ENCODE measurements at places on chromosomes 2 and 18.

- DNase-seq, result no peak
Observed at GRCh38 chr2:100791936-100792308, 28.0 kb upstream of the NPAS2 start.

DNA sequence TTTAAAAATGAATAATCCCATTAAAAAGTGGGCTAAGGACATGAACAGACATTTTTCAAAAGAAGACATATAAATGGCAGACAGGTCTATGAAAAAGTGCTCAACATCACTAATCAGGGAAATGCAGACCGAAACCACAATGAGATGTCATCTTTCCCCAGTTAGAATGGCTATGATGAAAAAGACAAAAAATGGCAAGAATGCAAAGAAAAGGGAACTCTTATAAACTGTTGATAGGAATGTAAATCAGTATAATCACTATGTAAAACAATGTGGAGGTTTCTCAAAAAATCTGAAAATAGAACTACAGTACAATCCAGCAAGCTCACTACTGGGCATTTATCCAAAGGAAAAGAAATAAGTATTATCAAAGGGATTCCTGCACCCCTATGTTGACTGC lies 169.2 kb downstream of the METTL4 start:
- DNase-seq, result no peak

GRCh38 chr18:3906116-3906750 lies 456.3 kb downstream of the TGIF1 start:
- DNase-seq, result no peak

GRCh38 chr2:136443661-136444060 lies 321.7 kb upstream of the THSD7B start:
- no peak for DNase-seq

- no peak for DNase-seq
Observed at GRCh38 chr18:32974421-32975162, 201.8 kb upstream of the KLHL14 start.

GRCh38 chr2:116117845-116118244 lies 1675.4 kb downstream of the DPP10 start:
- DNase-seq, result no peak

GRCh38 chr18:39952816-39953215 lies 2002.2 kb upstream of the PIK3C3 start:
- no peak for DNase-seq

DNA sequence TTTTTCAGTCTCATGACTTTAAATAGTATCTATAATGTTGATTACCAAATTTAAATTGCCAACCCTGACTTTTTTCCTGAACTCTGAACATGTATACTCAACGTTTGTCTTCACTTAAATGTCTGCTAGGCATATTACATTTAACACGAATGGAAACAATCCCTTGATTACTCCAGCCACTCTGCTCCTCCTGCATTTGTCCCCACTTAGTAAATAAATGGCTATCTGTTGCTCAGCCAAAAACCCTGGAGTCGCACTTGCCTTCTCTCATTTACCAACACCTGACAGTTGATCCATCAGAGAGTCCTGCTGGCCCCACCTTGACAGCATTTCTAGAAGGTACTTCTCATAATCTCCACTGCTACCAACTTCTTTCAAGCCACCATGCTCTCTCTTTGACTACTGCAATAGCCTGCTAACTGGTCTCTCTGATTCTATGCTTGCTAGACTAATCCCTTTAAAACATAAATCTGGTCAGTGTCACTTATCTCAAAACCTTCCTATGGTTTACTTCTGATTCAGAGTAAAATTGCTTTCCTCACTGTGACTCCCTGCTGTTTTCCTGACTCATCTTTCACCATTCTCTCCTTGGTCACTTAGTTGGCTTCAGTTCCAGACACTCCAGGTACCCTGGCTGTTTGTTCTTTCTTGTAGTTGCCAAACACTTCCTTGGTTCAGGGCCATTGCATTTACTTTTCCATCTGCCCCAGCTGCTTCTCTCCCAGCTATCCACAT lies 31.9 kb downstream of the SPAG16 start:
- no peak for DNase-seq

- DNase-seq, result no peak
Observed at GRCh38 chr18:24913507-24914170, 438.3 kb downstream of the ZNF521 start.

- no peak for DNase-seq
Observed at GRCh38 chr2:207777124-207777523, 7.4 kb upstream of the FZD5 start.

- DNase-seq, result no peak
Observed at GRCh38 chr2:195495351-195495750, 161.7 kb upstream of the SLC39A10 start.

DNA sequence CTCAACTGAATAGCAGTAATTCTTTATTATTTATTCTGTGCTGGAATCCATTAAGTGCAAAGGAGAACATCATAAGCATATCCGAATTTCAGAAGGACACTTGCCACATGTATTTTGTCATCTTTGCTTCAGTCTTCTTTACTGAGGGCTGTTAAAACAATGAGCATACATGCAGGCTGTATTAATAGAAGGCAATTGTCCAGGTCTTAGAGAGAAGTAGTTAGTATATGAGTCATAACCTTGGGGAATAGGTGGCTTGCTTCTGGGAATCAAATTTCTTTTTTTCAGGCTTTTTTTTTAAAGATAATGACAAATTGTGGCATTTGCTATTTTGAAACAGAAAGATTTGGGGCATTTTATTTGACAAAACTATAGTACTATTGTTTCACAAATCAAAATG lies 773.5 kb downstream of the CNTNAP5 start:
- no peak for DNase-seq

DNA sequence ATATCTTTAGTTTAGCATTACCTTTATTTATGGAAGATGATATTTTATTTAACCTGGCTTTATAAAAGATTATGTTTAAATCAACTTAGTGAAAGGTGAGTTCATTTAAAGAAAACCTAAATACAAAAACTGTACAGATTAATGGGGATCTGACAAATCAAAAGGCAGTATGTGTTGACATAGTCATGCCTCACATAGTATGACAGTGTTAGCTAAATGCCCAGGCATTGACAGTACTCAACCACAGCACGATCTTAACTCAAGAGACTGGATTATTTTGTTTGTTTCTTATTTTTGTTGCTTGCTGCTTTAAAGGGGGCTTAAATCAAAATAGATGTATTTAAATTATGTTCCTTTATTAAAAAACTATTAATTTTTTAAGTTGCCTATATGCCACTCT lies 7.8 kb downstream of the DOK6 start:
- DNase-seq, result no peak

DNA sequence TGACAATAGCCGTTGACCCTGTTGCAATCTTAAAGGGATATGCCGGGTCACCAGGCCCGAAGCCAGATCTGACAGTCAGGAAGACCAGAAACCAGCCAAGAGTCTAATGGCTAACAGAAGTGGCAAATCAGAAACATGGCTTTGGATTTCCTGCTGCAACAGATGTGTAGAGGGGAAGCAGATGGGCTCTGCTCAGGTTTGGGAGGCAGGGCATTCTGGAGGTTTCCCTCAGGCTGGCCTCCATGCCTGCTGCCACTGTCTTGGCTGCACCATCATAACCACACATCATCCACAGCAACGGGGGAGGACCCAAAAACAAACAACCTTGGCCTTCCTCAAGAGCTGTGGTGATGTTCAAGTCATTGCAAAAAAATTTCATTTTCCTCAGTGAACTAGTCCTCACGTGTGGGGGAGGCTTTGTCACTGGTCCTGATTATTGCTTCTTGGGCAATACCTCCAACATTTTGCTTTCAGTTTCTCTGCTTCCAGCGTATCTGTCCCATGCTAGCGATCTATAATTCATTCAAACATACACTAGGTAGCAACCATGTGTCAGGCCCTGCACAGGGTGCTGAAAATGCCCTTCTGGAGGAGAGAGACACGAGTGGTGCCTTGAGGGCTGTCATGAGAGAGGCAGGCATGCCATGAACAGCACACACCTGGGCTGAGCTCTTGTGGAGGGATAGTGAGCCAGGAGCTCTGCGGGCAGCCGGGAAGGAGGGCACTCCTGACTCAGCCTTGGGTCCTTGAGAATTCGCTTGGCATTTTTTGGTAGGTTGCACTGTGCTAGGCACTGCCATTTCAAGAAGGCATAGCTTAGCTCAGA lies 48.2 kb upstream of the LGALSL start:
- DNase-seq, result no peak

- DNase-seq, result no peak
Observed at GRCh38 chr2:25330273-25330672, 11.5 kb downstream of the DNMT3A start.

DNA sequence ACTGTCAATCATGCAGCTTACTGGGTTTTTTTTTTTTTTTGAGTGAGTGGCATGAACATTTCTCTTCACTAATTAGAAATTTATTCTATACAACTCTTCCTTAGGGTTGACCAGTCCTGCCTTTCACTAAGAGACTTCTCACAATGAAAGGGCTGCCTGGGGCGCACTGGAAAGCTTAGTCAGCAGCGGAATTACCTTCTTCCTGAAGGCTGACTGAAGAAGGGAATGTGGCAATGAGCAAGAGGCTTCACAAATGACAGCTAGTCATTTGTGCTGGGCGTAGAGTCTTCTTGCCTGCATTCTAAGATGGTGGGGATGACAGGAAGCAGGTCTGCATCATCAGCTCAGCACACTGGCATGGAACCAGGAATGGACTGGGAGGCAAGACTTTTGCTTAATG lies 15.6 kb upstream of the SCN3A start:
- no peak for DNase-seq

GRCh38 chr2:164023896-164024295 lies 288.1 kb upstream of the FIGN start:
- DNase-seq, result no peak

- DNase-seq, result no peak
Observed at GRCh38 chr18:38052879-38053590, 487.4 kb upstream of the CELF4 start.

- DNase-seq, result no peak
Observed at GRCh38 chr18:48486754-48487153, 52.1 kb upstream of the CTIF start.

DNA sequence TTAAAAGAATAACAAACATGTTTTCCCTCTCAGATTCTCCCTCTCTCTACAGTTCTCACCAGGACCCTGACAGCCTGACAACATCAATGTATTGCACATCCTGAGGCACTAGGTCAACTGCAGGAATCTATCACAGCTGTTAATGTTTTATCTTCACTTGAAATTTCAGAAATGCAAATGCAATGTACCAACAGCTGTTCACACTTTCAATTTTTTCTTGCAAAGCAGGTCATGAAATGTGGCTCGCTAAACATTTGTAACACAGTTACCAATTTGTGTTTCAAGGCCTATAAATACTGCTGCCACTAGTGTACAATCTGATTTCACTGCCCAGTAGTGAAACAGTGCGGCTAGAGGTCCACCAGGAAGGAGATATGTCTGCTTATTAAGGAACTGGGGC lies 147.8 kb downstream of the EXOC6B start:
- no peak for DNase-seq

DNA sequence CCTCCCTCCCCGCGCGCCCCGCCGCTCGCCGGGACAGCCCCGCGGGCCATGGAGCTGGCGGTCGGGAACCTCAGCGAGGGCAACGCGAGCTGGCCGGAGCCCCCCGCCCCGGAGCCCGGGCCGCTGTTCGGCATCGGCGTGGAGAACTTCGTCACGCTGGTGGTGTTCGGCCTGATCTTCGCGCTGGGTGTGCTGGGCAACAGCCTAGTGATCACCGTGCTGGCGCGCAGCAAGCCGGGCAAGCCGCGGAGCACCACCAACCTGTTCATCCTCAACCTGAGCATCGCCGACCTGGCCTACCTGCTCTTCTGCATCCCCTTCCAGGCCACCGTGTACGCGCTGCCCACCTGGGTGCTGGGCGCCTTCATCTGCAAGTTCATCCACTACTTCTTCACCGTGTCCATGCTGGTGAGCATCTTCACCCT lies 865 bp downstream of the GALR1 start:
- DNase-seq, result no peak

- DNase-seq, result no peak
Observed at GRCh38 chr2:18724371-18725145, 135.2 kb upstream of the NT5C1B start.

DNA sequence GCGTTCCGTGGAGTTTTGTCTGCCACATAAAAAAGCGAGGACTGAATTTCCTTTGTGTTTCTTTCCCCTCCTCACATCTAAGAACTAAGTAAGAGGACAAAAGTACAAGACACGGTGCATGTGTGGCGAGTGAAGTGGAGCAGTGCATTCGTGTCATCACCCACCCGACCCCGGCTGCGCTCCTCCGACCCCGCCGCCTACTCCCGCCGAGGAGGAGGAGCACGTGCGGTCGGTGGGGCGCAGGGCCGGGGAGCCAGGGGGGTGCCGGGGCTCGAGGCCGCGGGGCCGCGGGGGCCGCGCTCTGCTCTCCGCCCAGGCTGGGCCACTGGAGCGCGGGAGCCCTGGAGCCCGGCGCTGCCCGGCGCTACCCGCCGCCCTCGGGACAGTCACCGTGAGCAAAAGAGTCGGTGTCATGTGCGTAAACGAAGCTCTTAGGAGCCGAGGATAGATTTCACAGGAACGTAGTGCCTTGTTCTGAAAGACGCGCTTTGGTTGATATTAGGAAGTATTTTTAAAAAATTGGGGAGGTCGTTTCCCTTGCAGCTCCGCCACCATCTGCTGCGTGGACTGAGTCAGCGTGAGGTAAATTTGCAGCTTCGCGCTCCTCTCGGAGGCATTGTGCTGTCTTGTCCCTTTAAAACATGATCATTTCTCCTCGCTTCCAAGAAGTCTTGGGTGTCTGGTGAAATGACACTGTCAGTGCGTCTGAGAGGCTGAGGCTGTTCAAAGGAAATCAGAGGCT lies 11.0 kb downstream of the TBR1 start:
- DNase-seq, result no peak

DNA sequence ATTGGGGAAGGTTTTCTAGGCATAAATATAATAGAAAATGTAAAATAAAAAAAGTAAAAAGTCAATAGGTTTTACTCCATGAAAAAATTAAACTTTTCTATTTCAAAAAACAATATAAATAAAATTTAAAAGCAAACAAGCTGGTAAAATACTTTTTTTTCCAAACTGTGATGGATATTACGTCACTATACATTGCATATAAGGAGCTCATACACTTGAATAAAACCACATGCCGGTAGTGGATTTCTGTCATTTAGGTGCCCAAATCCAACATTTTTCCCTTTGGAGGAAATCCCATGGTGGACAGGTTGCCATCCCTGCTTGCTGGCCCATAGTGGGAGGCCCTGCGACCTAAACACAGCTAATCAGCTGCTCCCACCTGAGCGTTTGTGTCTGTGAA lies 289.4 kb upstream of the HNRNPA3 start:
- DNase-seq, result no peak

- no peak for DNase-seq
Observed at GRCh38 chr18:55251254-55251971, 292.2 kb upstream of the CCDC68 start.

- DNase-seq, result no peak
Observed at GRCh38 chr2:231187736-231188505, 10.5 kb upstream of the ARMC9 start.

DNA sequence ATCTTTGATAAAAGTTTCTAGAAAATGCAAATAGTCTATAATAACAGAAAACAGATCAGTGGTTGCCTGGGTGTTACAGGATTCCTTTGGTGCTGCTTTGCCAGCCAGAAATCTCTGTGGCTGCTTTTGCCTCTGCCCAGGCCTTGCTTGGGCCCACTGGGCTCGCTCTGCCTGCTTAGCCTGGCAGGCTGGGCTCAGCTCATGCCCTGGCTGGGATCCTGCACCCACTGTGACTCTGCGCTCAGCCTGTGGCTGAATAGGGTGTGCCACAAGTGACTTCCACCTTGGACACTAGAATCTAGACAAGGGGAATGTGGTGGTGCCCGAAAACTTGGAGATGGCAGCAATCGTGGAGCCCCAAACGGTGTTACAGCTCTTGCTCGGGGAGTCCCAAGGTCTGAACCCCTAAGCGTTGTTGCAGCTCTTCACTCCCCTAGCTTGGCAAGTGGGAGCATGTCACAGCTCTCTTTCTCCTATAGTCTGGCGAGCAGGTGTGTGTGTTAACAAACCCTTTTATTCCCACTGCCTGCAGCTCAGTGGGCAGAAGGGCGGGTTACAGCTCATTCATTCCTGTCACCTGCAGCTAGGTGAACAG lies 50.9 kb downstream of the FBXO48 start:
- DNase-seq, result no peak

Data from T-helper 9 cell (primary cell).